Iris pigment epithelial cell (primary cell): ENCODE measurements at places on chromosomes 6 and 20.

GRCh38 chr20:22460231-22460630 lies 124.1 kb downstream of the FOXA2 start:
- DNase-seq = no peak

- no peak for DNase-seq
Observed at GRCh38 chr6:75283907-75284631, 523 bp downstream of the TMEM30A start.

DNA sequence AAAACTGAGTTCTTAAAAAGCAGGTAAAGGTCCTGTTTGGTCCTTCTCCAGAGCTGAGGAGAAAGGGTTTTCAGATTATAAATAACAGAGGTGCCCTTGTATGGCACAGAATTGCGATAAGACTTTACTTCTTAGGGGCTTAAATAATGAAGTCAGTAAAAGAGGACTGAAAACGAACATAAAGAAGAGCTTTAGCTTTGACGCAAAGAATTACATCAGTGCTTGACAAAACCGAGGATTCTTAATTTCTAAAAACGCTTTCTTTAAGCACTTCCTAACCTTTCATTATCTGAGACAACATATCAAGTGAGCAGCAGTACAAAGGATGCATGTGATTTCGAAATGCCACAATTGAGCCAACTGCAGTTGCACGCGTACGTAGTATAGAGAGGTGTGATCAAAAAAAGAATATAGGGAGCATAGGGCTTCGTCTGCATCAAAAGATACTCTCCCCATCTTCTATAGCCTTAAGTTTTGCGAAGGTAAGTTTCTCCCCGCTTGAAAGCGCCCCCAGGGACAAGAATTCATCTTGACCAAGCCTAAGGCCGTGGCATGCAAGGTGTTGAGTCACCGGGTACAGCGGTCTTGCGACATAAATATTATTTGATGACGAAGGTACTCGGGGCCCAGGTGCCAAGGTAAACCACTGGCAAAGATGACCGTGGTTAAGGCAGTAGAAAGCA lies 778 bp upstream of the LOC128125822 start:
- peak; percentile 77 for DNase-seq

GRCh38 chr6:90533615-90534336 lies 53.1 kb downstream of the MAP3K7 start:
- DNase-seq = no peak

GRCh38 chr6:36928547-36928918 lies 26.0 kb upstream of the PI16 start:
- no peak for DNase-seq

- DNase-seq = no peak
Observed at GRCh38 chr20:60765821-60766403, 486.1 kb upstream of the CDH4 start.

- no peak for DNase-seq
Observed at GRCh38 chr6:163095401-163095800, 319.1 kb upstream of the QKI start.

GRCh38 chr6:112320561-112321318 lies 26.4 kb upstream of the RFPL4B start:
- peak; percentile 49 for DNase-seq

DNA sequence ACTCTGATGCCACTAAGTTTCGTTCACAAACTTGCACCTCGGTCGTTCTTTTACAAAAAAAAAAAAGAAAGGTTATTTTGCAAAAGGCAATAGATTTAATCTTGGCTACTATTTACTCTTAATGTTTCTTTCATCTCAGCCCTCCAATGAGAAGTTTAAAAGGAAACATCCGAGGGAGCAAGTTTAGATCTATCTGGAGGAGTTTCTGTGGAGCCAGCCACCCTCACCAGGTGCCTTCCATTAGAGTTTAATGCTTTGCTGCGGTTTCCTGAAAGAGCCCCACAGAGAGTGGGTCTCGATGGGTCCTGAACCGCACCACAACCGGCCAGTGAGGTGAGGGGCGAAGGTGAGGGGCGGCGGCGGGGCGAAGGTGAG lies 632 bp downstream of the PRKN start:
- no peak for DNase-seq

DNA sequence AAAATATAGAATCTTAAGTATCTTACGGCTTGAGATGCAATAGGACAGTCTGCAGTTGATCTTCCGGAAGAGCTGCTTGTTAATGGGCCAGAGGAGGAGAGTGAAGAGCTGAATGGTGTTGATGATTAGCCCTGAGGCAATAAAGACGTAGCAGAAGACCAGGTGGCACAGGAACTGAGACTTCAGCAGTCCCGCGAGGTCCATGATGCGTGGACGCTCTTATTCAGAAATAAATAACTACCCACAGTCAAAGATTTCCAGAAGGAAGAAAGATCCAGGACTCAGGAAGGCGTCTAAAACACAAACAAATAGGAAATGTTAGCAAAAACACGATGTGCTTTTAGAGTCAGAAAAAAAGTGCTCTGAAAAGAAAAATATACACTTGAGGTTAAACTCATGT lies 41.9 kb downstream of the AGPAT4 start:
- DNase-seq = no peak

DNA sequence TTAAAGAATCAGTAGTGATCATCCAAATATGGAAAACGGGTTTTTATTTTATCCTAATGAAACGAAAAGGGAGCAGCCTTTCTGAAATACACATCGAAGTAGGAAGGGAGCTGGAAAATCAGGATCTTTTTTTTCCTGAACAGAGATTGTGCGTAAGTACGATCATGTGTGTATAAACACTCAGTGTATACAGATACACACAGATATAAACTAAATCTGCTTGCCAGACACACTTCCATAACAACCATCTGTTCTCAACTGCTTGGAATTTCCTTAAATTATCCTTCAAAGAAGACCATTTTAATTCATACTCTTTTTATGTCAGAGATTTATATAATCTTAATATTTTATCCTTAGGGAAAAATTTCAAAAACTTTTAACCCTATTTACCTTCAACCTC lies 110.7 kb downstream of the CHD6 start:
- no peak for DNase-seq

DNA sequence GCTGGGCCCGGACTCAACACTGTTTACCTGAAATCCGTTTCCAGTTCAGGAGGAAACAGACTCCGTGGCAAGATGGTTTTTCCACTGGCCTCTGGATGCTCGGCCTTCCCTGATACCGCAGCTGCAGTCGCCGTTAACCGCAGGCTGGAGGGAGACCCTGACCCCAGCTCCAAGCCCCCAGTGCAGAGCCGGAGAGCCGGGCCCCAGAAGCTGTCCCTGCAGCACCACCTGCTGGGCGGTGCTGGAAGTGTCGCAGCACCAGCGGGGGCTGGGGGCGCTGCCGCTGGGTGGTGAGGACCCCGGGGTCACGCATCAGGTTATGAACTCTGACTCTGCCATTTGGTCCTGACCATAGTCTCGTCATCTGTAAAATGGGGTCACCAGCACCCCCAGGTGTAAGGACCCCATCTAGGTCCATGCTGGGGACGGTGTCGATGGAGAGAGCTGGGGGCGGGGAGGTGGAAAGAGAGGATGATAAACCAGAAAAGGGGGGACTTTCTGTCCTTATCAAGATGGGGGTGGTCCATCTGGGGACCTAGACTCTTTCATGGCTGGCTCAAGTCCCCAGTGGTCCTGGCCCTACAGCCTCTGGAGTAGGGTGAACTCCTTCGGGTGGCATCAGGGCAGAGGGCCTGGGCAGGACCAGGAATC lies 20.8 kb upstream of the CHRNA4 start:
- DNase-seq = no peak

DNA sequence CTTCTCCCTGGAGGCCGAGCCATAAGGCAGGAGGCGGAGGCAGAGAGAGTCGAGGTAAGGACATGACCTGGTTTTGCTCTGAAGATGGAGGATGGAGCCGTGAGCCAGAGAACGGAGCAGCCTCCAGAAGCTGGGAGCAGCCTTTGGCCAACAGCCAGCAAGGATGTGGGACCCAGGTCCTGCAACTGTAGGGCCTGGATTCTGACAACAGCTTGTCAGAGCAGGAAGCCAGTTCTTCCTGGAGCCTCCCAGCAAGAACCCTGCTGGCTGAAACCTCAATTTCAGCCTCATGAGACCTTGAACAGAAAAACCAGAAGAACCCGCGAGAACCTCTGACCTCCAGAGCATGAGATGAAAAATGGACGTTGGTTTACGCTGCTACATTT lies 13.4 kb upstream of the MRGBP start:
- DNase-seq = no peak

DNA sequence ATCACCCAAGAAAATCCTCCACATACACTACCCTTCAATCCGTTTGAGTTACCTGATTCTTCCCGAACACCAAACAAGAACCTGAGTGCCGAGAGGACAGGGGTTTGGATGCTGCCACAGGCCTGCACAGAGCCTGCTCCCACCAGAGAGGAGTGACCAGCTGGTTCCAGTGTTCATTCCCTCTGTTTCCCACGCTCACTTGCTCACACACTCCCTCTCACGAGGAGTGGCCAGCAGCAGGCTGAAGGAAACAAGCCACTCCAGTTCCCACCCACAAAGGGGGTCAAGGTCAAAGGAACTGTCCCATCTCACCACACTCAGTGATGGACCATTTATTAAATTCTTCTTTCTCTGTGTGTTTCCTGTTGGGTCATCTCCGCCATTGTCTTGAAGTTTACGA lies 97.2 kb upstream of the SNX9 start:
- DNase-seq = no peak

- DNase-seq = no peak
Observed at GRCh38 chr20:47672166-47672565, 113.1 kb downstream of the SULF2 start.

DNA sequence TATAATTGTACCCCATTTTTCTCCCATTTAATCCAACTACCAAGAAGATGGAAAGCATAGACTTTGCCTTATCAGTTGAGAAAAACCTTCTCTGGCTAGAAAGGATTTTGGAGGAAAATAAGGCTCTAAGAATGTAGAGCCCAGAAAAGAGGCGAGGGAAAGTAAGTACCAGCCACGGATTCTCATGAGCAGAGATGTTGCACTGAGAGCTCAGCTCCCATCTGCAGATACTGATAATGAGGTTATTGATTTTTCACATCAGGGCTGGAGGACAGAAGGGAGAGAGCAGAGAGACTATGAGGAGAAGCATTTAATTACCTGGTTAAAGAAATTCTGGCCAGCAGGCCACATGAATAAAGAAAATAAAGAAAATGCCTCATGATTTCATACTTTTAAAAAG lies 104.4 kb upstream of the FAM184A start:
- DNase-seq = no peak

DNA sequence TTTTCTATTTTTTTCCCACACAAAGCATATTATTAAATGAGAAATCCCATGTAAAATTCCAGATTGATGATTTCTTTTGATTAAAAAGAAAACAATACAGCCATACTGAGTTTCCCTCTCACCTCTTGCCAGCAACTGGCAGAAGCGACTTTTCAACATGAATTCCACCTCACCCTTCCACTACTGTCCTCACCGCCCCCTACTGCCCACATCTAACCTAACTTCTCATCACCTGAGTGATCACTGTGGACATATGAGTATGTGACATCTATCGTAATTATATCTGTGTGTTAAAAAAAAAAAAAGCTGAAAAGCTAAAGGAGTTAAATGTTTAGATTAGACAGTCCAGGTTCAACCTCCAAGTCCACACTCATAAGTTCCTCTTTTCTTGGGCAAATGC lies 528.6 kb downstream of the PRKN start:
- DNase-seq = no peak
